Foreskin keratinocyte (primary cell): ENCODE measurements at places on chromosomes 1 and 21.

DNA sequence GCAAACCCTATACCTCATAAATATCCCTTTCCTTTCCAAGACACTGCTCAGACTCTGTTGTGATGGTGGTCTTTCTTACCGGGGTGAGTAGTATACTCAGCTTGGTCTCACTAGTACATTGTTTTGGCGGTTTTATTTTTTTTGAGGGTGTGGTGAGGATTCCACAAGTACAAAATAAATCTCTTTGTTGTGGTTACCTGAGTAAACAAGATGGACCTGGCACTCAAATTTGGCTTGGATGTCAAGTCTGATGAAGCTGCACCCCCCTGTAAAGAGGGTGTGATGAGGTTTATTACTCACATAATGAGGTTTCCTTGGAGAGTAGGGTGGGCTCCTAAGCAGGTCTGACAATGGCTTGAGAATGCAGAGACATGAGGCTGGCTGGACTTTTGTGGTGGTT is 68.2 kb upstream of the KCNJ6 start:
- no peak for DNase-seq

DNA sequence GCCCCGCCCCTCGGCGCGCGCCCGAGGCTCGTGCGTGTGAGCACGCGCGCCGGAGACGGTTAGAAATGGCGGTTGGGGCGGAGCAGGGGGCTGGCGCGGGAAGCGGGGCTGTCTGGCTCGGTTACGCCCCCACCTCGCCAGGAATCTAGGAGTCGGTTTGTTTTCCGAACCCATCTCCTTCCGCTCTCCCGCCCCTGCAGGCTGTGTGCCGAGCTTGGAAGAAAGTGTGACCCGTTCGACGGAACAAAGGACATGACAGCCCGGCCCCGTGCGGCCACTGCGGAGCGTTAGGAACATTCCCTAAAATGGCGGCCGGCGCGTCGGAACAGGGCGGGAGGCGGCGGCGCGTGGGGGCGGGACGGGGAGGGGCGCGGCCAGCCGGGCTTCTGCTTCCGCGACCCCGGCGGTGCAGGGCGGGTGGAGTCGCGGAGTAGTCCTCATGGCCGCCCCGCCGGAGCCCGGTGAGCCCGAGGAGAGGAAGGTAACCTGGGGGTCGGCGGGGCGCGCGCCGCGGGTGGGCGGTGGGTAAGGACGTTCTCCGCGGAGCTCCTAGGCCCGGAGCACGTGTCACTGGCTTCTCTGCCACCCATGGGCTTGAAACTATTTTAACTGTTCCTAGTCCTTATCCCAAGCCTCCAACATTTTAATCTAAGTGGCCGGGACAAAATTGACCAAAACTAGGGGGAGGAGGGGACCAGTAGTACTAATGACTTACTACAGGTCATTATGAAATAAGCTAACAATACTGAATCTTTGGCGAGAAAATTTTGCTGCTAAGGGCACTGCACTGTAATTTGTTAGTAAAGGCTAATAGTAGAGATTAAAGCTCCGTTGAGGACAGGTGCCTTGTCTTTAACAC is at the start of gene COX20:
Gene COX20 (plus strand): TSS at position 383 of the 859 bp plus-strand sequence. CDS start 57 bp downstream, at position 440.
- DNase-seq: peak; percentile 69

DNA sequence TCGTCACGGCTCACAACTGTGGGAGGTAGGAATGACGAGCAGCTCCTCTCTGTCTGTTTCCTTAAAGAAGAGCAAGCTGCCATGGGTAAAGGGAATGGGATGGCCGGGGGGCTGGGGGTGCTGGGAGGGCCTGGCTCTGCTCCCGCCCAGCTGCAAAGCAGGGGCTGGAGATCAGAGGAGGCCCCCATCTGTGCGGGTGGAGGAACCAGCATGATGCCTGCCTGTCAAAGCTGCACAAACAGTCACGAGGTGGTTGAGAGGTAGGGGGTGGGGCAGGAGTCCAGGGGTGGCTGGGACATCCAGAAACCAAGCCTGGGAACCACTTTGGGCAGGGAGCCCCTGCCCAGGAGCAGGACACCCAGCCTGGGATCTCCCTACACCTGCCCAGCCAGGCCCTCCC is 12.6 kb downstream of the SLC41A1 start:
- DNase-seq: no peak

- DNase-seq: no peak
These were observed 14.9 kb downstream of the SLC26A9 start for GRCh38 chr1:205928317-205928716.

DNA sequence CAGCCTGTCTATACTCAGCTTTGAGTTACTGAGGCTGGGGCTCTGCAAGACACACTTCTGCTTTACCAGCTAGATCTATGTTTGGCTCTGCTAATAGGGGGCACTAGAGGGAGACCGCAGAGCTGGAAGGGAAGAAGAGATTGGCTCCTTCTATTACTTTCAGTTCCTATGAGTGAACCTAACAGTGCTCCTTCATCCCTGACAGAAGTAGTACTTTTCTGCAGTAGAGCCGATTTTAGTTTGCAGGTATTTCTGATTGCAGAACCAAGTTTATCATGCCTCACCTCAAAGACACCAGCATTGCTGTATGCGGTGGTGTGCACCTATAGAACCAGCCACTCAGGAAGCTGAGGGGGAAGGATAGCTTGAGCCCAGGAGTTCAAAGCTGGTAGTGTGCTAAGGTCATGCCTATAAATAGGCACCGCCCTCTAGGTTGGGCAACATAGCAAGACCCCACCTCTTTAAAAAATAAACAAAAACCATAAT is 5.7 kb upstream of the ZDHHC18 start:
- DNase-seq: no peak

GRCh38 chr1:233127157-233127556 is 168.4 kb downstream of the PCNX2 start:
- no peak for DNase-seq

- DNase-seq: no peak
These were observed 63.3 kb downstream of the ERG start for GRCh38 chr21:38434913-38435533.

- no peak for DNase-seq
These were observed 19.1 kb downstream of the CHRNB2 start for GRCh38 chr1:154586641-154587040.

DNA sequence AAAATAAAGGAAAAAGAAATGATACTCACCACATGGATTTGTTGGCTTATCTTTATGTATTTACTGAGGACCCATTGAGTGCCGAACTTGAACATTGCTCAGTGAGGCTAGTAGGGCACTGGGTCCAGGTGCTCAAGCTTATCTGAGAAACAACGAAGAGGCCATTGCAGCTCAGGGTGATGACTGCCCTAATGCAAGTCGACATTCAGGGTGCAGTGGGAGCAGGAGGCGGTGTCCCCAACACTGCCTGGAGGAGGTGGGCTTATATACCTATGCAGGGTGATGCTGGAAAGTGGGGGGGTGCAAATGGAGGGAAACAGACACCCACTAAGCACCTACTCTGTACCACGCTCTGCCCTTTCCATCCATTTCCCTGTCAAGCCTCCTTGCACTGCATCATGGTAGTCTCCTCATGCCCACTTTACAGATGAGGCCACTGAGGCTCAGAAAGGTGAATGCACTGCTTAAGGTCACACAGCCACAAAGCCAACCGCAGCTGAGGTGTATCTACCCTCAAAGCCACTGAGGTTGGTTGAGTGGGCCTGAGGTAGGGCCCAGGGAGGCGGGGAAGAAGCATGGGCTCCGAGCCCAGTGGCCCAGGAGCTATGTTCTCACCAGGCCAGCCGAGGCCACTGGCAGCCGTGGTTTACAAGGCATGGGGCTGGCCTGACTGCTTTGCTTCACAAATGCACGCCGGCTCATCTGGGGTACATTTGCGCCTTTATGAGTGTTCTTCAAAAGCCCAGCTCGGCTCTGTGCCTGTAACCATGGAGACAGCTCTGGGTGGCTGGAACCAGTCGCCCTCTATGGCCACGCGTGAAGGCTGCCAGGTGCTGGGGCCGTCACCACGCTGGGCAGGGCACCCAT is 103.8 kb downstream of the EPHB2 start:
- no peak for DNase-seq

DNA sequence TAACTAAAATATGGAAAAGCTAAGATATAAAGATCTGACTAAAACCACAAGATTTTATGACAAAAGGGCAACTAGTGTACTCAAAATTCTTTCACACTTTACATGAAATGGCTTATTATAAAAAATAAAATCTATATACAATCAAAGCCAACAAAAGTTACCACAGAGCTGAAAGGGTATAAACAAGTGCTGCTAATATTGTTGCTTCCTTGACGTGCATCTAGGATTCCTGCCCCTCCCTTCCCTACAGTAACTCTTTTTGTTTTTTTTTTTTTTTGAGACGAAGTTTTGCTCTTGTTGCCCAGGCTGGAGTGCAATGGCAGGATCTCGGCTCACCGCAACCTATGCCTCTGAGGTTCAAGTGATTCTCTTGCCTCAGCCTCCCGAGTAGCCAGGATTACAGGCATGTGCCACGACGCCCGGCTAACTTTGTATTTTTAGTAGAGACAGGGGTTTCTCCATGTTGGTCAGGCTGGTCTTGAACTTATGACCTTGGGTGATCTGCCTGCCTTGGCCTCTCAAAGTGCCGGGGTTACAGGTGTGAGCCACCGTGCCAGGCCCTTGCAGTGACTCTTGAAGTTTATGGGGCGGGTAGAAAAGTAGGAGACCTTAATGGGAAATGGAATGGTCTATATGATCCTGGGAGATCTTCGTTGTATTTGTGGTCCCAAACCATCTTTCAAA is 4.5 kb downstream of the SRSF4 start:
- DNase-seq: no peak

GRCh38 chr1:194208674-194209073 is 1022.3 kb upstream of the B3GALT2 start:
- no peak for DNase-seq

DNA sequence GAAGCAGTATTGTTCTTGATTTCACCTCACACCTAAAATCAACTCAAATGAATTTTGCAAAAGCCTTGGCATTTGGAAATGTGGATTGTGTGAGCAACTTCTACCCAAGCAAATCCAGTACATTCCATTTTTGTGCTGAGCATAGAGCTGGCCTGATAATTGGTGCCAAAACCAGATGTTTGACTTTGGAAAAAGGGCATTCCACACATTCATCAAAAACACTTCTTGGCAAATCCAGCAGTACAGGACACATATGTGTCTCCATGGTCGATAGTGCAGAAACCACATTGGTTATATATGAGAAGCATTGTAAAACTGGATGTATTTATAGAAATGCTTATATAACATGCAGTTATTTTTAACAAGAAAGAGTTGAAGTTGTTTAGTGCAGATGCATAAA is 210.4 kb downstream of the KCNK2 start:
- no peak for DNase-seq

DNA sequence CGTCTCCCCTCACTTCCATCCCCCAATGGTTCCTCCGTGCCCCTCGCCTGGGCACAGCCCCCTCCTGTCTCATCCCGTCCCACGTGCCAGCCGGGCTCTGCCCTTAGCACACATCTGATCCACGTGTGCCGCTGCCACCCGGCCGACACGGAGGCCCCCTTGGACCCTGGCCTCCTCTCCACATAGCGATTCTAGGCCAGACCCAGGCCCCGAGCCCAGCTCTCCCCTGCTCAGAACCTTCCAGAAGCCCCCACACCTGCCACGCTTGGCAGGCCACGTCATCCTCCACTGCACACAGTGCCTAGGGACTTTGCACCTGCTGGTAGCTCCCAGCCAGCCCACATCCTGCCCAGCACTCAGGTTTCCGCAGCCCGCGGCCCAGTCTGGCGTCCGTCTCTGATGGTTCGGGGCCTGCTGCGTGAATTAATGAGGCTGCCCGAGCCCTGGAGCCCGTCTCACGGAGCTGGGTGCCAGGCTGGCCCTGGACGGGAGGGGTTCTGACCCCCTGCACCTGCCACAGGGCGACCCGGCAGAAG is 20.1 kb downstream of the PLCH2 start:
- no peak for DNase-seq

DNA sequence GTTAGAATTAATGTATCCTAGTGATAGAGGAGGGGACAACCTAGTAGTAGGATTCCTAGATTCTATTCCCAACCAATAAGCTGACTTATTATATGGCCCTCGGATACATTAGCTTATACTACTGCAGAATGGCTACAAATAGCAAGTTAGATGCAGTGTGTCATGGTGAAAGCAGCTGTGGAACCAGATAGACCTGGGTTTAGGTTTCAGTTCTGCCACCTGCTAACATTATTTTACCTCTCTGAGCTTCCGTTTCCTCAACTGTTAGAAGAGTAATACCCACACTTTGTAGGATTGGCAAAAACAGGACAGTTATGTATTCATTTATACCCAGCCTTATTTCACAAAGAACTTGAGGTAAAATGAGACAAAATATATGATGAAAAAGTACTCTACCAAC is 21.6 kb upstream of the MAGOH start:
- DNase-seq: no peak

- no peak for DNase-seq
These were observed 50.7 kb downstream of the KLHDC7A start for GRCh38 chr1:18531503-18531845.

GRCh38 chr1:223718850-223719249 is 6.5 kb downstream of the CAPN2 start:
- peak; percentile 66 for DNase-seq

- DNase-seq: no peak
These were observed 68.4 kb downstream of the TNR start for GRCh38 chr1:175675017-175675416.

DNA sequence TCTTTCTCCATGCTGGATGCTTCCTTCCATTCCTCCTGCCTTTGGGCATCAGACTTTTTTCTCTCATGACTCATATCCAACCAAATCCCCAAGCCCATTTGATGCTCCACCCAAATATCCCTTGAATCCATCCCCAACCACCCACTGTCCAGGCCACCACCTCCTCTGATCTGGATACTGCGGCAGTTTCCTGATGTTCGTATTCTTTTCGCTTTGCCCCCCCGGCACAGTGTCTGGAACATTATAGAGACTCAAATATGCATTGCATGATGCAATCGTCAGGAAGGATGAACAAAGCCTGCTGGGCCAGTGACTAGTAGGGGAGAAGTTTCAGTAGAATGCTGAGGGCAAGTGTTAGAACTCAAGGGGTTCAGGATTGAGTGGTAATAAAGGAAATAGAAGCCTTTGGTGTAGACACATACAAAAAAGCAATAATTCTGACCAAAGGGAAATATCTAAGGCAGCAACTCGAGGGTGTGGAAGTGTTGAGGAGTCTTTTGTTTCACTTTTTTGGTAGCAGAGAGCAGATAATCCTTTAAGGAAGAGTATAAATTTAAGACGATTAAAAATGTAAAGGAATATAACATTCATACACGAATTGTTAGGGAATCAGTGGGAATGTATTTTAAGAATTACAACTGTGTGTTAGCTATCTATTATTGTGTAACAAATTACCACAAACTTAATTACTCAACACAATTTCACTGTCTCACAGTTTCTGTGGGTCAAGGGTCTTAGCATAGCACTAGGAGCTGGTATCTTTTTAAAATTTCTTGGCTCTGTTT is 7.5 kb downstream of the S100A11 start:
- DNase-seq: peak; percentile 60

GRCh38 chr1:167541610-167542009 is 12.0 kb downstream of the CREG1 start:
- DNase-seq: no peak

DNA sequence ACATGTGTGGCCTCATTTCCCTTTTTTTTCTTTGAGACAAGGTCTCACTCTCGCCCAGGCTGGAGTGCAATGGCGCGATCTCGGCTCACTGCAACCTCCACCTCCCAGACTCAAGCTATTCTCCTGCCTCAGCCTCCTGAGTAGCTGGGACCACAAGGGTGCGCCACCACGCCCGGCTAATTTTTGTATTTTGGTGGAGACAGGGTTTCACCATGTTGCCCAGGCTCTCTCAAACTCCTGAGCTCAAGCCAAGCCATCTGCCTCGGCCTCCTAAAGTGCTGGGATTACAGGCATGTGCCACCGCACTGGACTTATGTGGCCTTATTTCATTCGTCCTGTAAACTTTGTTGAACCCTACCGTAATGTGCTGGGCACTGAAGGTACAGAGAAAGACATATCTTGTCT is 569 bp upstream of the WARS2 start:
- peak; percentile 4 for DNase-seq

GRCh38 chr1:112307930-112308591 is 88.0 kb upstream of the CTTNBP2NL start:
- DNase-seq: no peak
